ENCODE measurements at places on chromosomes 3 and 15.

DNA sequence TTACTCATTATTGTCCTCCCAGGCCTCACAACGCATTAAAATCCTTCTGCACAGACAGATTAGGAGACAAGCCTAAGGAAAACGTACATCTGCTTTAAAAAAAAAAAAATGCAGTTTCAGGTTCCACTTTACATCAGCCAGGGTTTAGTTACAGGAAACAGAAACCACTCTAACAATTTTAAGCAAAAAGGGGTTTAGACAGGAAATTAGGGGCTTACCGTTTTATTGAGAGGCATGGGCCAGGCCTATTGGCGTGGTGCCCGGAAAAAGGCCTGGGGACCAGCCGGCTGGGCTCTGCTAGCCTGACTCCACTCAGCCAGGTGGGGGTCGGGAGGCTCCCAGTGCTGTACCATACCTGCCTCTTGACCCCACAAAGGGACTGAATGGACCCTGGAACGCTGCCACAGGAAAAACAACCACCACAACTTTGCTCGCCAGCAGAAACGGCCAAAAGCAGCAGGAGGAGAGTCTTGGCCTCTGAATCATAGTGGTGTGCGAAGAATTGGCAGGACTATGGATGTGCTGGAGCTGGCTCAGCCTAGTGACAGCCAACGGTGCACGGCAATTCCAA is 124.3 kb downstream of the CHSY1 start:
- peak; percentile 19 for DNase-seq

DNA sequence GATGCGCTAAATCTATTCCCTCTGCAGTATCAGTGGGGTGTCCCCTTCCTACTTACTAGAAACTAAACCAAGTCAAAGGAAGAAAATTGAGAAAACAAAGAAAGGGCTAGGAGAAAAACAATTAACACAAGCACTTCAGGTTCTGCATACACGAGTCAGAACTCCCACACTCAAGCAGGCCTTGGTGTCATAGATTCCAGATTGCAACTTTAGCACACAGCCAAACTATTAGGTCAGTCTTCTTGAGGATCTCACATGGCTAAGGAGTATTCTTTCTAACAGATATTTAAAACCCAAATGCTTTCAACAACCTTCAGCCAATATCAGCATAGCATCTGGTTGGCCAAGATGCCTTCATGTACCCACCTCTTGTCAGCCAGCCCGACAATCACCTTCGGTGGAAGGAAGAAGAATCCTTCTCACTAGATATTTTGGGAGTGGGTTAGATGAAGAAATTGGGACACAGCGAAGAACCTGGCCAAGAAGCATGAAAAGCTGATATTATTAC is 340.0 kb downstream of the VPS13C start:
- no peak for DNase-seq

DNA sequence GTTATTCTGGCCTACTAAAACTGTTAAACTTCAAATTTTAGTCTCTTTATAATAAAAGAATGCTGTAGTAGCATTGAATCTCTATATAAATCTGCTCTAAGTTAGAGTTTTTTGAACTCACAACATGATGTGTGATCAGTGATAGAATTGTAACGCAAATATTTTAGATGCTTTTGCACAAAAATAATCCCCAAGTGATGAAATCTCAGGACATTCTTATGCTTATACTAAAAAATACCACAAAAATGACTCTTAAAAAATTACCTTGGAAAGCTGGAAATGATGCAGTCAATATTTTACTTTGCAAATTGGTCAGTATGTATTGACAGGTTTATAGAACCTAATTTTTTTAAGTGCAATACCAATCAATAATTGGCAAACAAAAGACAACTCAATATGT is 375.3 kb downstream of the TBC1D5 start:
- no peak for DNase-seq

DNA sequence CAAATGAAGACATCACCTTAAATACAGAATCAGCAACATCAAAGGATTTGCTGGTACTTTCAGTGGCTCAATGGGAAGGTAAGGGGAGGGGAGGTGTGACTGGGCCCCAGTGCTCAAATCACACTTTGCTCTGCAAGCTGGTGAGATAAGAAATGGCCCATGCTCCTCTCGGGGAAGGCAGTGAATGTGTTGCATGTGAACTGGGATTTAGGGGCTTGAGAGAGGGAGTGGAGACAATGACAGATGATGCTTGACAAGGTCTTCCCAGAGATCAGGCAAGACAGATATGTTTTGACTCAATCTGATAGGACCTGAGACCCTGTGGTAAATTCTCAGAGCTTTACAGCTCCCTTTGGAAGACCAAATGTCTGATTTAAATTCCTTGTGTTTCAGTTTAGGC is 233.0 kb upstream of the PROK2 start:
- no peak for DNase-seq

DNA sequence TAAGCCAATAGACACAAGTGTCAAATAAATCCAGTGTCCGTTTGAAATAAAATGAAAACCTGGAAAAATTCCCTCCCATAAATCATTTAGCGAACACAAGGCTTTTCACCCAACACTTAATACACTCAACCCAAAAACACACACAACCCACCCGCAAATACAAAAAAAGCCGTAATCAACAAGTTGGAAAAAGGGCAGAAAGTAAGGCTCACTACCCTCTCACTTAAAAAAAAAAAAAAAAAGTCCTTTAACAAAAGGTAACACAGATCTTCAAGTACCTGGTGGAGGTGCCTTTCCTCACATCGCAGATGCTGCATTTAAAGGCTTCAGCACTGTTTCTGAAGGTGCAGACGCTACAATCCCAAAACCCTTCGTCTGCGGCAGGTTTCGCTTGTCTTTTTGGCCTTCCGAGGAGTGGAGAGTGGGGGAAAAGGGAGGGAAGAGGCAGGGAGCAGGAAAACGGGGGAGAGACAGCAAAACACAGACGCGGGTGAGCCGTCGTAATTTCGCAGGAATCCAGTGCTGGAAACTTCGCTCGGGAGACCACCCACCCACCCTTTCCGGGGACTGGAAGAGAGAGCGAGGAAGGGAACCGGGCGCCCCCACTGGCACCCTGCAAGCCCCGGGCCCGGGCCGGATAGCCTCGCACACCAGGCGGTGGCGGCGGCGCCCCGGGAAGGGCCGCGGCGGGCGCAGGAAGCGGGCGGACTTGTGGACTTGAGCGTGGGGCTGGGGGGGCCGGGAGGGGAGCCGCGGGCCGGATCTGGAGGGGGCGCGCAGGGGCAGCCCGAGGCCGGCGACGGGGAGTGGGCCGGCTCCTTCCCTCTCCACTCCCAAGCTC is 401.8 kb downstream of the SHQ1 start:
- no peak for DNase-seq

- DNase-seq: no peak
Measured at GRCh38 chr15:82674873-82675272, 27.7 kb upstream of the CPEB1 start.

DNA sequence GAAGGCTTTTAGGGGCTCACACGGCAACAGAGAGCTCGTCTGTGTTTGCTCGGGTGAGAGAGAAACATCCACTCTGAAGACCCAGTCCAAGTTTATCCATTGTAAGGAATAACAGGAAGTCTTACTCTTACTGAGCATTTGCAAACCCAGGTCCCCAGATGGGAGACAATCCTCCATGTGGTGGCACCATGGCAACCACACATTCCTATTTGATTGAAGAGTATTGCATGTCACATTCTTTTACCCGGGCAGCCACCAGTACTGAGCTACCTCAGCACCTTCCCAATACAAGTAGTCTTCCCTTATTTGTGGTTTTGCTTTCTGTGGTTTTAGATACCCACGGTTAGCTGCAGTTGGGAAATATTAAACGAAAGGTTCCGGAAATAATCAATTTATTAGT is 302.9 kb upstream of the RASGRP1 start:
- DNase-seq: no peak

DNA sequence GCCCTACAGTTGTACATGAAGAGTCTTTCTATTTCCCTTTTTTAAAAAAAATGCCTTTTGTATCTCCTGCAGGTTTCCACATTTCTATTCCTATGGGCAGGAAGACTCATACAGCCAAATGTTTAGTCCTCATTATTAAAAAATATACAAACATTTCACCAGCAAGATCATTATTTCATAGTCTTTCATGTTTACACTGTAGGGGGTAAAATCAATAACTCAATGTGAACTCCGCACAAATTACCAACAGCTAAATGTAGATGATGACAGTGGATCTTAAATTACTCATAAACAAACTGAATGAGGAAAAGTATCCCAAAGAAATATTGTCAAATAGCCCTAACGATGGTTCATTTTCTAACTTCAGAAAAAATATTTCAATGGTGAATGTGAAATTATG is 99.5 kb downstream of the MAGI1 start:
- no peak for DNase-seq

GRCh38 chr3:150913133-150913922 is 8.1 kb upstream of the MINDY4B start:
- DNase-seq: no peak

GRCh38 chr3:125069452-125069851 is 13.7 kb upstream of the HEG1 start:
- DNase-seq: no peak

GRCh38 chr15:41648770-41649169 is 11.4 kb upstream of the MGA start:
- no peak for DNase-seq

GRCh38 chr15:84598250-84598649 is 2.6 kb upstream of the ZSCAN2 start:
- DNase-seq: no peak

DNA sequence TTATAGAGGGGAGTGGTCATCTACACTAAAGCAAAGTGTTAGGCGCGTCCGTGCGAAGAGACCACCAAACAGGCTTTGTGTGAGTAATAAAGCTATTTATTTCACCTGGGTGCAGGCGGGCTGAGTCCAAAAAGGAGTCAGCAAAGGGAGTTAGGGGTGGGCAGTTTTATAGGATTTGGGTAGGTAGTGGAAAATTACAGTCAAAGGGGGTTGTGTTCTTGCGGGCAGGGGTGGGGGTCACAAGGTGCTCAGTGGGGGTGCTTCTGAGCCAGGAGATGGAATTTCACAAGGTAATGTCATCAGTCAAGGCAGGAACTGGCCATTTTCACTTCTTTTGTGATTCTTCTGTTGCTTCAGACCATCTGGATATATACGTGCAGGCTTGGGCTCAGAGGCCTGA is 47.1 kb downstream of the OIP5 start:
- no peak for DNase-seq

GRCh38 chr15:71066983-71067382 is 48.3 kb upstream of the THSD4 start:
- no peak for DNase-seq

- no peak for DNase-seq
Measured at GRCh38 chr15:80819001-80819400, 39.8 kb downstream of the CEMIP start.

- DNase-seq: peak; percentile 8
Measured at GRCh38 chr3:188916934-188917401, 254.8 kb upstream of the TPRG1 start.

- DNase-seq: no peak
Measured at GRCh38 chr15:80674245-80674614, 20.9 kb upstream of the ABHD17C start.

- DNase-seq: no peak
Measured at GRCh38 chr3:161412123-161412522, 40.8 kb upstream of the SPTSSB start.

DNA sequence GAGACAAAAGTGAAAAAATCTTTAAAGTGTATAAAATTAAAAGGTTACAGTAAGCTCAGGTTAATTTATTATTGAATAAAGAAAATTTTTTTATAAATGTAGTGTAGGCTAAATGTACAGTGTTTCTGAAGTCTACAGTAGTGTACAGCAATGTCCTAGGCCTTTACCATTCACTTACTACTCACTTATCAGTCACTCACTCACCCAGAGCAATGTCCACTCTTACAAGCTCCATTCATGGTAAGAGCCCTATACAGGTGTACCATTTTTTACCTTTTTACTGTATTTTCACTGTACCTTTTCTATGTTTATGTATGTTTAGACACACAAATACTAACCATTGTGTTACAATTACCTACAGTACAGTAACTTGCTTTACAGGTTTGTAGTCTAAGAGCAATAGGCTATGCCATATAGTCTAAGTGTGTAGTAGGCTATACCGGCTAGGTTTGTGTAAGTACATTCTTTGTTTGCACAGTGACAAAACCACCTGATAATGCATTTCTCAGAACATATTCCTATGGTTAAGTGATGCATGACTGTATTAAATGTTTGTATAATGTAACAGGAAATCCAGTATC is 38.1 kb upstream of the NECTIN3 start:
- no peak for DNase-seq

GRCh38 chr3:189337673-189338091 is 165.9 kb downstream of the TPRG1 start:
- no peak for DNase-seq

- DNase-seq: peak; percentile 31
Measured at GRCh38 chr3:13480340-13481318, 523 bp downstream of the HDAC11 start.

DNA sequence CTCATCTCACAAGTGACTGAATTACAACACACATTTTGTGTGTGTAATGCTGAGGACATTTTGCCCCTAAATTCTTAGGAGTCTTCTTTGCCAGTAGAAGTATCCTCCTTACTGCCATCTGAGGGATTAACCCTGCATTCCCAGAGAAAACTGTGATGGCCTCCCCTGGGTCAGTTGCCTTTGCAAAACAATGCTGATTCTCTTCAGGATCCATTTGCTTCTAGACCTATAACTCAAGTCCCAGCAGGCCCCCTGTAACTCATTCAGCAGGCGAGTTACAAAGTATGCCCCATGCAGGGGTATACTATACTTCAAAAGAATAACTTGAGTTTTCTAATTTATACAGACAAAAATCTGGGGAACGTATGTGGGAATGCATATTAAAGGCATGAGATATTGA is 6.6 kb upstream of the MCF2L2 start:
- DNase-seq: no peak

- no peak for DNase-seq
Measured at GRCh38 chr15:40550341-40551037, 14.4 kb downstream of the CCDC32 start.

GRCh38 chr3:128357538-128357937 is 109.2 kb downstream of the DNAJB8 start:
- DNase-seq: no peak

DNA sequence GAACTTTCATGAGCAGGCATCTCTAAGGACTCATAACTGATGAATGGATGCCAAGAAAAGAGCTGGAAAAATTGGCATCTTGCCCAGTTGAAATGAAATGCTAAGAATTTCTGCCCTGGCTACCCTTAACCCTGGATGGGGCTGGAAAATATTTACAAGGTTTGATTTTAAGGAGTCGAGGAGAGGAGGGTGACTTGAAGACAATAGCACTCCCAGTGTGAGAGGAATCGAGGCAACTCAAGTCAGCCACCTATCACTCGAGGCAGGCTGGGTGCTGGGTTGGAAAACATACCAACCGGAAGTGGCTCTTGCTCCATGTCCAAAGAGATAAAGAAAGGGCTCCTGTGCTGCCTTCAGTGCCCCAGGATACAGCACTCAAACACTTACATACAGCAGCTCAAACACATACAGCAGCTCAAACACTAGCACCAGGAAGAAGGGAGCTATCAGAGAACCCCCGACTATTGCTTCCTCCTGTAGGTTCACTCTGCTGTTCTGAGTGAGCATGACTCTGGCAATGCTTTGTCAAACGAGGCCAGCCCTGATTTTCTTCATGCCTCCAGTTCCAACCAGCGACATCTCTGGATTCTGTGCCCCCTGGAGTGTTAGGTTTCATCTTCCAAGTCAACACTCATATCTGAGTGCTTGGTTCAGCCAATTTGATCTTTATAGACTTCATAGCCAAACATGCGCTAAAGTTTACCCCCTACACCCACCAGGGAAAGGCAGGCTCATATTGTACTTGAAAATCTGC is 4.9 kb downstream of the PRICKLE2 start:
- no peak for DNase-seq
